Activated CD4-positive, alpha-beta memory T cell treated with anti-CD3 and anti-CD28 coated beads for 36 hours (primary cell): ENCODE measurements at places on chromosomes 13 and 19. TPM values are rescaled to one million over a fixed set of nuclear protein-coding genes. Genes with fewer than 3 reads are reported as not detected.

GRCh38 chr13:36001561-36001960 lies 129.6 kb downstream of the DCLK1 start:
- H3K27me3 ChIP-seq = no peaks in the 10 kb centered on the region
- no peak overlapping the region for H3K4me3 ChIP-seq
- H3K36me3 ChIP-seq = no peaks in the 10 kb centered on the region

DNA sequence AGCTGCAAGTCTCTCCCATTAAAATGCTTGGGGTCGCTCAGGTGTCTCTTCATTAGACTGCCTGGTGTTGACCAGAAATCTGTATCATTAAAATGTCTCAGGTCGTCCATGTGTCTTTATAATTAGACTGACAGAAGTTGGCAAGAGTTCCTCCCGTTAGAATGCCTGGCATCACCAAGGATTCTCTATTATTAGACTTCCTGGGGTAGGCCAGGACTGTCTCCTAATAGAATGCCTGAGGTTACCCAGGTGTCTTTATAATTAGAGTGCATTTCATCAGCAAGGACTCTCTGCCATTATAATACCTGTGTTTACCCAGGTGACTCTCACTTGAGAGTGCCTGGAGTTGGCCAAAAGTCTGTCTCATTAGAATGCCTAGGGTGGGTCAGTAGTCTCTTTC lies 1537.2 kb downstream of the UQCRFS1 start:
- H3K4me1 ChIP-seq = no peaks in the 10 kb centered on the region
- H3K36me3 ChIP-seq = no peaks in the 10 kb centered on the region
- no peak overlapping the region for H3K27ac ChIP-seq
- DNase-seq = no peak
- no peak overlapping the region for H3K4me3 ChIP-seq
- H3K27me3 ChIP-seq = no peaks in the 10 kb centered on the region

DNA sequence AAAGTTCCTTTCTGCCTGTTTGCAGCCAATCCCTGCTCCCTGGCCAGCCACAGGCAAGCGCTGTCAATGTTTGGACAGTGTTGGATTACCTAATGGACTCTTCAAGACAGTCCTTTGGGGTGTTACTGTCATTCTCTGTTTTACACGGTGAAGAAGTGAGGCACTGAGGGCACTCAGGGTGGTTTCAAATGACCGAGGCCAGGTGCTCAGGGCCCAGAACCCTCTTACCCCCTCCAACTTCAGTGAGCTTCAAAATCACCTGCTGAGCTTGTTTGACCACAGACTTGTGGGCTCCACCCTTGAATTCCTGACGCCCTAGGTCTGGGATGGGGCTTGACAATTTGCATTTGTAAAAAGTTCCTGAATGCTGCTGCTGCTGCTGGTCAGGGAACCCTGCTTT lies 97.9 kb downstream of the GGACT start:
- H3K4me1 ChIP-seq = no peaks in the 10 kb centered on the region
- no peak overlapping the region for H3K4me3 ChIP-seq
- no peaks in the 10 kb centered on the region for H3K27me3 ChIP-seq
- H3K27ac ChIP-seq = no peak overlapping the region
- peaks cover 1% of the 10 kb centered on the region for H3K36me3 ChIP-seq
- DNase-seq = no peak

Gene BORCS8
- 17.8 TPM for total RNA-seq

- no peak overlapping the region for H3K27ac ChIP-seq
- H3K4me3 ChIP-seq = no peak overlapping the region
- peaks cover 2% of the 10 kb centered on the region for H3K36me3 ChIP-seq
- H3K27me3 ChIP-seq = no peaks in the 10 kb centered on the region
Observed at GRCh38 chr13:113273851-113274590, 23.0 kb upstream of the LAMP1 start.

DNA sequence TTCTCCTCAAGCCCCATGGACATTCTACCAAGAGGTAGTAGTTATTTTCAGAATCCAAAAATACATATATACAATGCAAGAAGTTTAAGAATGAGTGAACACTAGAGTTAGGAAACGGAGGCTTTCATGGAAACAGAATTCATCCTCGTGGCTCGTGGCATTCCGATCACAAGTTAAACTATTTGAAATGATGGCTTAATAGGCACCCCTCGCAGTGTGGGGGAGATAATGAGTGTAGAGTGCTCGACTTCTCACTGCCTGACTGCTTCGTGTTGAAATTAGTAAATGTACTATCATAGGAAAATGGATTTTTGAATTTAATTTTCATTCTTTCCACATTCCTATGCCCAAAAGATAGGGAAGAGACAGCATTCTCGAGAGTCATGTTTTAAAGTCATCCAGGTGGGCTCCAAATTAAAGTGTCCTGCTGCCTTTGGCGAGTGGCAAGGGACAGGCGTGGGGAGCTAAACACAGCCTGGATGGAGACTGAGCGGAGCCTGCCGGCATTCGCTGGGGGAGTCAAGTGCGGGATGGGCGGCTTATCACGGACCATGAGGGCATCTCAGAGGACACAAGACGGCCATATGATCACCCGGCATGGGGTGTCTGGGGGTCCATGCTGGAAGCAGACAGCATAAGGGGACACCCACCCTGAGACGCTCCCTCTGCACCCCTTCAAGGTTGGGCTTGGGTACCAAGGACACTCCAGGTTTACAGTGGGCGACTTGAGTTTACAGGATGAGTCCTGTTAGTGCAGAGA lies 165.2 kb downstream of the TEX29 start:
- DNase-seq = no peak
- no peaks in the 10 kb centered on the region for H3K36me3 ChIP-seq
- H3K27ac ChIP-seq = no peak overlapping the region
- no peaks in the 10 kb centered on the region for H3K4me1 ChIP-seq
- no peak overlapping the region for H3K4me3 ChIP-seq

- H3K27me3 ChIP-seq = no peaks in the 10 kb centered on the region
- no peaks in the 10 kb centered on the region for H3K36me3 ChIP-seq
Observed at GRCh38 chr19:3365836-3366752, at the start of gene NFIC. Gene NFIC (plus strand): TSS chr19:3366583. CDS start chr19:3366637, 54 bp downstream.

- H3K27ac ChIP-seq = peak overlapping the region; percentile 68
- H3K4me3 ChIP-seq = peak overlapping the region; percentile 42
- peaks cover 12% of the 10 kb centered on the region for H3K4me1 ChIP-seq
- no peaks in the 10 kb centered on the region for H3K36me3 ChIP-seq
- peak; percentile 76 for DNase-seq
- H3K27me3 ChIP-seq = peaks cover 3% of the 10 kb centered on the region
Observed at GRCh38 chr19:33280351-33280921, 21.9 kb downstream of the CEBPA start.
